Neuronal stem cell (in vitro differentiated cells): ENCODE measurements at places on chromosomes 4 and X.

DNA sequence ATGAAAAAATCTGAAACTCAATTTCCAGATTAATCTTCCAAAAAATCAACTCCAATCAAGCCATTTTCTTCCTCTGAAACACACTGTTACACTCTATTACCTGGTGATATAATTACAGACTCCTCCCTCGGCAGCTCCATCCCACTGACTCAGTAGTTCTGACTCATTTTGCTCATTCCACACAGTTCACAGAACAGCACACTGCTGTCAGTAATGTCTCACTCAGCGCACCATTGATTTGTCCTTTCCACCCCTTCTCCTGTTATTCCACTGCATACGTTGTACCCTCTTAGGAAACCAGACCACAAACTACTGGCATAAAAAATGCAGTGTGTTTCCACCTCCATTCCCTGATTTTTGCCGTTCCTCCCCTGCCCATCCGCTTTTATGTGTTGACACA is 212.7 kb downstream of the SLIT2 start:
- no peaks in the 10 kb centered on the region for H3K27me3 ChIP-seq
- no peaks in the 10 kb centered on the region for H3K4me1 ChIP-seq
- no peak overlapping the region for H3K4me3 ChIP-seq
- no peak for DNase-seq
- H3K27ac ChIP-seq = no peak overlapping the region
- no peaks in the 10 kb centered on the region for H3K36me3 ChIP-seq

GRCh38 chr4:39415678-39416283 is 9.1 kb downstream of the KLB start:
- no peaks in the 10 kb centered on the region for H3K36me3 ChIP-seq
- no peak overlapping the region for H3K27ac ChIP-seq
- no peak for DNase-seq
- no peak overlapping the region for H3K4me3 ChIP-seq
- H3K27me3 ChIP-seq = no peaks in the 10 kb centered on the region

DNA sequence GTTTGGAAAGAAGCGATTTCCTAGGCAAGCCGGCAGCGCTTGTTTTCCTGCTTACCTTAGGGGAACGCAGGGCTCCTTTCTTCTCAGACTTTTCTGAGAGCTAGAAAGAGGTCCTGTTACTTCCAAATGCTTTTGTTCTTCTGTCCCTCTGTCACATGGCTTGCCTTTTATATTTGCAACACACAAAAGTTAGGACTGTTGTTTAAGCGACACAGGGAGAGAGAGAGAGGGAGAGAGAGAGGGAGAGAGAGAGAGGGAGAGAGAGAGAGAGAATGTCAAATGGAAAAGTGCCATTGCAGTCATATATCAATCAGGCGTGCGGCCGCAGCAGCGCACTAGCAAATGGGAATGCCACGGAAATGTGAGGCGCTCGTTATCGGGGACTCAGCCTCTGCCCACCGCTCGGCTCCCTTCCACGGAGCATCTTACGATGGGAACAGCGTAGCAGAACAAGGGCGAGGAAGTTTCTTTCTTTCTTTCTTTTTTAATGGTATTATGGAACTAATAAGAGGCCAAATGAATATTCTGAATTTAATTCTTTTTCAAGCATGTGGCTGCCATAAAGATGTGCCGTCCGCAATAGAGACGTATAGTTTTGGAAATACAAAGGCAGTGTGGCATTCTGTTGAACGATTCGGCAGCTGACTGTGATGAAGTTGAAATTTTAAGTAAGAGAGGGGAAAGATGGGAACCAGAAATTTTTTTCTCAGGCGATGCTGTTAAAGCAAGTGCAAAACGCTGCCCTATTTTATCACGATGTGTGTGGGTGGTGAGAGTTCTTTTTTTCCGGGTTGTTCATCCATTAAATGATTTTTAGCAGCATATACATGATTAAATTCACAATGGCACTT is at the start of gene NDP:
Gene NDP, minus strand, starts transcription at position 142 of the 851 bp plus-strand sequence. CDS start 14,745 bp downstream, outside the sequence.
- no peaks in the 10 kb centered on the region for H3K27me3 ChIP-seq
- H3K36me3 ChIP-seq = no peaks in the 10 kb centered on the region
- H3K4me3 ChIP-seq = no peak within 1 kb of the TSS
- H3K4me1 ChIP-seq = peaks cover 11% of the 10 kb centered on the region
- H3K27ac ChIP-seq = peak within 1 kb of the TSS; percentile 23

DNA sequence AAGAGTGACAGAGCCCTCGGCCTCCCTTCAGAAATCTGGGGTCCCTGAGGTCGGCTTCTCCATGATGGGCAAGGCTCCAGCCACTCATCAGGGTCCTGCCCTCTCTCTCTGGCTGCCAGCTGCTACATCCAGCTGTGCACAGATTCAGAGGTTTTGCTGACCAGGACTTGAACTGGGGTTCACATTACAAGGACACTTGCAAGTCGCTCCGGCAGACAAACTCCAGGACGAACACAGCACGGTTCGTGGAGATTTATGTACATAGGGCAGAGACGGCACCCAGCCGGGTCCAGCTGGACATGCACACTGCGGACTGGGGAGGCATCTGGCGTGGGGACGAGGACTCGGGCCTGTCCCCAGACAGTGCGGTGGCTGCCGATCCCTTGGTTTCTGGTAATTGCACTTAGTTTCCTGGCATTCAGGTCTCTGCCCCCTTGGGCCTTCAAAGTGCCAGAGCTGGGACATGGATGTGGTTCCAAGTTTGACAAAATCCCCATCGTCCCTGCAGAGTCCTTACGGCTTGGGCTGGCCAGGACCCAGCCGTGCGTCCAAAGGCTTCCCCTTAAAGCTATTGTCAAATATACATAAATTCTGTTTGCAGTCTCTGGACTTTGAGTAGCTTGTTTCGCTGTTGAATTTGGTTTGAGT is 6.2 kb upstream of the C4orf50 start:
- H3K27me3 ChIP-seq = peaks cover 28% of the 10 kb centered on the region
- no peak overlapping the region for H3K27ac ChIP-seq
- no peak for DNase-seq

DNA sequence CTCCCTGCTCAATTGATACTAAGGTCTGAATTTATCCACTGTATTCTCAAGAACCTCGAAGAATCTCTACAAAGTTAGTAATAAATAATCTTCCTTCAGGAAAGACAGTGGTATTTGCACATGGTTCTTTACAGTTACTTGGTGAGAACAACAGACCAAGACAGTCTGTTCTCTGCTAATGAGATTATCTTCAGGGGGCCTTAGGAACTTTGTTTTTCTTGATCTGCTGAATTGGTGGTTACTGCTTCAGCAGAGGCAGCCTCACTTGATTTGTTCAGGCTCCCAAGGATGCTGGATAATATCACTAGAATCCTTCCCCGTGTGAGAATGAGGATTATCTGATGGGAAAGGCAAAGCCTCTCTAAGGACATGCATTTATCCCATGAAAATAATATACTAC is 64.8 kb downstream of the CBR4 start:
- no peaks in the 10 kb centered on the region for H3K27me3 ChIP-seq
- H3K4me1 ChIP-seq = no peaks in the 10 kb centered on the region
- H3K36me3 ChIP-seq = no peaks in the 10 kb centered on the region
- no peak overlapping the region for H3K4me3 ChIP-seq
- DNase-seq = no peak
- no peak overlapping the region for H3K27ac ChIP-seq

GRCh38 chr4:91118597-91118996 is 991.4 kb downstream of the CCSER1 start:
- DNase-seq = no peak
- H3K27ac ChIP-seq = no peak overlapping the region
- no peaks in the 10 kb centered on the region for H3K4me1 ChIP-seq
- H3K27me3 ChIP-seq = no peaks in the 10 kb centered on the region
- H3K36me3 ChIP-seq = no peaks in the 10 kb centered on the region
- H3K4me3 ChIP-seq = no peak overlapping the region
